Activated T-helper 17 cell treated with anti-CD3 and anti-CD28 coated beads, Interleukin-2, amount 50 U/mL, for 72 hours (primary cell): ENCODE measurements at places on chromosomes 6 and 20. TPM values are rescaled to one million over a fixed set of nuclear protein-coding genes. Genes with fewer than 3 reads are reported as not detected.

DNA sequence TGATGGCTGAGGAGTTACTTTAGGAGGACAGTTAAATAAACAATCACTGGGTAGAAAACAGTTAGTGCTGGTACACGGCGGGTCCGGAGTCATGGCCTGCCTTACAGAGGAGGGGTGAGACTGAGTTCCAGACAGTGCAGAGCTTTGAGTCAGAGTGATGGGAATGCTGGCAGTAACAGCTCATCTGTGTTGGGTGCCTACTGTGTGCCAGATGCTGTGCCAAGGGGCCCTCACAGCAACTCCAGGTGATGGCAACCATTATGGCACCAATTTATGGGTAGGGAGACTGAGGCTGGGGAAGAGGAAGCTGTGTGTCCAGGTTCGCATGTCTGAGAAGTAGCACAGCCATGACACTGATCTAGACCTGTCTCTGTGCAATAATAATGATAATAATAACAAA is 132.6 kb downstream of the CEBPB start:
- ATAC-seq, result no peak
- no peak overlapping the region for H3K4me3 ChIP-seq
- peaks cover 5% of the 10 kb centered on the region for H3K4me1 ChIP-seq
- H3K36me3 ChIP-seq, result no peaks in the 10 kb centered on the region
- peak overlapping the region; percentile 1 for H3K27ac ChIP-seq

DNA sequence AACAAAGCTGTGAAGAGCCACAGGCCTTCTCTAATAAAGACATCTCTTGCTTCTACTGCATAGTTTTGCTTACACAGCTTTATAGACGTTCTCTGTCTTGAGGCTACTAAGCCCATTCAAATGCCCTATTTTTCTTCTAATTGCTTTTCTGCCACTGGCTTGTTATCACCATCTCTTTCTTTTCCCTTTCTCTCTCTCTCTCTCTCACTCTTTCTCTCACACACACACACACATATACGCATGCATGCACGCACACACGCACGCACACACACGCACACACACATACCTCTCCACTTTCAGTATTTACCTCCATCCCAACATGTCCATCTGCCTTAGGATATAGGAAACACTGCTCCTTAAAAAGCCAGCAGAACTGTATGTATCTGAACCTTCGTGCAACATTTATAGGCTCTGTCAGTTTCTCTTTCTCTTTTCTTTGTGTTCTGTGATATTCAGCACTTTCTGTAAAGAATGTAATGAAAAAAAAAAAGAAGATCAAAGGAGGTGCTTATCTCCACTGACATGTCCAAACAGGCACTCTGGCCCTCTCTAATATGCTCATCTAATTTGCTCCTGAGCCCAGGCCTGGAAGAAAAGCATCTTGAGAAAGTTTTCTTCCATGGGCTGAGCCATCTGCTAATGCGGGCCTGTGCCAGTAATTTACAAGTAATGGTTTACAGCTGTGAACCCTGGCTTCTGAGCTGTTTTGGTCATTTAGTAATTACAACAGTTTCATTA is 1046.7 kb upstream of the MAP3K7 start:
- no peak for ATAC-seq
- no peaks in the 10 kb centered on the region for H3K27me3 ChIP-seq
- H3K27ac ChIP-seq, result no peak overlapping the region

- no peaks in the 10 kb centered on the region for H3K27me3 ChIP-seq
- ATAC-seq, result no peak
- H3K27ac ChIP-seq, result no peak overlapping the region
- H3K4me3 ChIP-seq, result no peak overlapping the region
- H3K4me1 ChIP-seq, result peaks cover 8% of the 10 kb centered on the region
These were observed 135.8 kb upstream of the CITED2 start for GRCh38 chr6:139510040-139510790.

GRCh38 chr6:75460681-75461080 is 32.9 kb downstream of the FILIP1 start:
- no peaks in the 10 kb centered on the region for H3K4me1 ChIP-seq
- peaks cover 3% of the 10 kb centered on the region for H3K27me3 ChIP-seq
- no peak overlapping the region for H3K27ac ChIP-seq
- no peaks in the 10 kb centered on the region for H3K36me3 ChIP-seq
- no peak overlapping the region for H3K4me3 ChIP-seq

DNA sequence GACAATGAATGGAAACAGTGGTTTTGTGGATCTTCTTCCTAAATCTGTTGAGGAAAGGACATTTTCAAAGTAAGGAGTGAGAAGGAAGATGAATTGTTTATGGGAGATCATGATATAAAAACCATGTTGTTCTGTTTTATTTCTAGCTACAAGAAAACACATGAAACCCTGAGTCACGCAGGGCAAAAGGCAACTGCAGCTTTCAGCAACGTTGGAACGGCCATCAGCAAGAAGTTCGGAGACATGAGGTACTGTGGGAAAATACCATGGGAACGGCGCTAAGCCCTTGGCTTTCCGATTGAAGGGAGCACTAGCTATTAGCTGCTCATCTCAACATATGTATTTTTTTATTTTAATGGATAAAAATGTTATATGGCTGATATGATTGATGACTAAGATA is 53.6 kb downstream of the HDDC2 start:
- no peak overlapping the region for H3K4me3 ChIP-seq
- no peaks in the 10 kb centered on the region for H3K36me3 ChIP-seq

GRCh38 chr6:69795469-69796072 is 1.2 kb downstream of the LMBRD1 start:
- H3K27me3 ChIP-seq, result no peaks in the 10 kb centered on the region
- H3K4me3 ChIP-seq, result peak overlapping the region; percentile 85
- H3K36me3 ChIP-seq, result peaks cover 12% of the 10 kb centered on the region
- no peak for ATAC-seq

GRCh38 chr6:32472781-32473375 is 33.2 kb downstream of the HLA-DRA start:
- H3K27me3 ChIP-seq, result peaks cover 20% of the 10 kb centered on the region
- no peak overlapping the region for H3K4me3 ChIP-seq
- no peaks in the 10 kb centered on the region for H3K4me1 ChIP-seq
- no peak overlapping the region for H3K27ac ChIP-seq
- ATAC-seq, result no peak
- H3K36me3 ChIP-seq, result no peaks in the 10 kb centered on the region

GRCh38 chr20:34621383-34622367 is 55.2 kb downstream of the PIGU start:
- peaks cover 59% of the 10 kb centered on the region for H3K36me3 ChIP-seq
- peak overlapping the region; percentile 66 for H3K27ac ChIP-seq
- ATAC-seq, result peak; percentile 24
- no peak overlapping the region for H3K4me3 ChIP-seq
- H3K27me3 ChIP-seq, result no peaks in the 10 kb centered on the region

DNA sequence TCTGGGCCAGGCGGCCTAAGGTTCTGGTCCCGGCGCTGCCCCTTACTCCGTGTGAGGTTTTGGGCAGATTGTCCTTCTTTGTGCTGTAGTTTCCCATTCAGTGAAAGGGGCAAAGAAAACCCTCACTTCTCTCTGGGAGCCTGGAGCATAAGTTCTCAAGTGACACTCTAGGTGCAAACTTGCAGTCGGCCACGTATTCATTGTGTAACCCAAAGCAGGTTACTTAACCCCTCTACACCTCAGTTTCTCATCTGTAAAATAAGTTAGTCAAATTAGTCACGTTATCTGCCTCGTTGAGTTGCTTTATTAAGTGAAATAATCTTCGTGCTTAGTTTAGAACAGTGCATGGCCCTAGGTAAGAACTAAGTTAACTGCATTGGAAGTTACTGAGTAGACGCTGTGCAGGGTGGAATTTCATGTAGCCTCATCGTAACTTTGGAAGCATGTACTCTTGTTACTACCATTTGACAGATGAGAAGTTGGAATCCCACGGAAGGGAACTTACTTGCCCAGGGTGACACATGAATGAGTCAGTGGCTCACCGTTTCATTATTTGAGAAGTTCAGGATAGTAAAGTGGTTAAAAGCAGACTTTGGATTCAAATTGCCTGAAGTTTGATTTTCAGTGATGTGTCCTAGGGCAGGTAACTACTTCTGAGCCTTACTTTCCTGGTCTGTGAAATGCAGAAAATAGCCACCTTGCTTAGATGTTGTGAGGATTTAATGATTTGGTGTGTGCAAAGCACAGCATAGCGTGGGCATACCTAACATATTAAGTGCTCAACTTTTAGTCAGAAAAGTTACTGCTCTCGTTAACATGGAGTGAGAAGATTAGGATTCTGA is 556 bp upstream of the MROH8 start:
- no peaks in the 10 kb centered on the region for H3K27me3 ChIP-seq
- peak; percentile 17 for ATAC-seq
- H3K27ac ChIP-seq, result peak overlapping the region; percentile 90
- H3K4me1 ChIP-seq, result peaks cover 30% of the 10 kb centered on the region
- peaks cover 46% of the 10 kb centered on the region for H3K36me3 ChIP-seq

DNA sequence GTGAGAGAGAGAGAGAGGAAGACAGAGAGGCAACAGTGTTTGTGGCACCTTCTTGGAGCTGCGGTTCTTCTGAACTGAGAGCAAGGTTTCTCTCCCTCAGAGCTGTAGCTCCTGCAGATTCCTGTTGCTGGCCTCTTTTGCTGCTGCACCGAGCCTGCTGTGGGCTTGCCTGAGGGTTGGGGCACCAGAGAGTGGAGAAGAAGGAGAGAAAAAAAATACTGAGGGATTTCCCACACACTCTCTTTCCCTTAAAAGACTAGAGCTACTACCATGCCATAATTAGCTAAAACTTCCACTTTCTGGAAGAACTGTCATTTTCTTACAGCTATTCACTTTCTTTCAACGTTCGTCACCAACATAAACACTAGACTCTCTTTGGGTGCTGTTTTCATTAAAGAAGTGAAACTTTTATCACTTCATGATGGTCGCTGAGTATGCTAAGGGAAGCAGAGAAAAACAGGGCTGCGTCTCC is 18.2 kb upstream of the ECI2 start:
- H3K27ac ChIP-seq, result no peak overlapping the region
- no peaks in the 10 kb centered on the region for H3K4me1 ChIP-seq
- peaks cover 8% of the 10 kb centered on the region for H3K27me3 ChIP-seq
- H3K36me3 ChIP-seq, result no peaks in the 10 kb centered on the region

The HSF2 gene
- 11.6 TPM for total RNA-seq

The SNAP91 gene
- total RNA-seq, result not detected

The TAGAP gene
- total RNA-seq, result 11.7 TPM

The ELOVL4 gene
- 3.2 TPM for total RNA-seq

The C20orf202 gene
- total RNA-seq, result not detected
